ENCODE measurements at places on chromosomes 1 and 21. TPM values are rescaled to one million over a fixed set of nuclear protein-coding genes. Genes with fewer than 3 reads are reported as not detected.

The OR2L3 gene
- total RNA-seq, result not detected

The TNFRSF25 gene
- 26.4 TPM for total RNA-seq

The CADM3 gene
- 0.13 TPM for total RNA-seq

GRCh38 chr1:19377812-19378718, 65.9 kb downstream of the SLC66A1 start:
- no peak overlapping the region for H3K27ac ChIP-seq
- no peaks in the 10 kb centered on the region for H3K4me1 ChIP-seq
- H3K27me3 ChIP-seq, result no peaks in the 10 kb centered on the region
- H3K36me3 ChIP-seq, result peaks cover 41% of the 10 kb centered on the region
- no peak overlapping the region for H3K4me3 ChIP-seq

GRCh38 chr21:27094184-27094948, 127.5 kb upstream of the ADAMTS5 start:
- H3K4me1 ChIP-seq, result peaks cover 10% of the 10 kb centered on the region
- no peak for DNase-seq
- H3K27me3 ChIP-seq, result no peaks in the 10 kb centered on the region
- no peak overlapping the region for H3K27ac ChIP-seq
- no peak overlapping the region for H3K4me3 ChIP-seq

- H3K4me3 ChIP-seq, result peak overlapping the region; percentile 92
- H3K27ac ChIP-seq, result peak overlapping the region; percentile 91
- no peaks in the 10 kb centered on the region for H3K27me3 ChIP-seq
- no peak for DNase-seq
- H3K36me3 ChIP-seq, result peaks cover 52% of the 10 kb centered on the region
Observed at GRCh38 chr1:234605983-234606783, 3.8 kb downstream of the IRF2BP2 start.

DNA sequence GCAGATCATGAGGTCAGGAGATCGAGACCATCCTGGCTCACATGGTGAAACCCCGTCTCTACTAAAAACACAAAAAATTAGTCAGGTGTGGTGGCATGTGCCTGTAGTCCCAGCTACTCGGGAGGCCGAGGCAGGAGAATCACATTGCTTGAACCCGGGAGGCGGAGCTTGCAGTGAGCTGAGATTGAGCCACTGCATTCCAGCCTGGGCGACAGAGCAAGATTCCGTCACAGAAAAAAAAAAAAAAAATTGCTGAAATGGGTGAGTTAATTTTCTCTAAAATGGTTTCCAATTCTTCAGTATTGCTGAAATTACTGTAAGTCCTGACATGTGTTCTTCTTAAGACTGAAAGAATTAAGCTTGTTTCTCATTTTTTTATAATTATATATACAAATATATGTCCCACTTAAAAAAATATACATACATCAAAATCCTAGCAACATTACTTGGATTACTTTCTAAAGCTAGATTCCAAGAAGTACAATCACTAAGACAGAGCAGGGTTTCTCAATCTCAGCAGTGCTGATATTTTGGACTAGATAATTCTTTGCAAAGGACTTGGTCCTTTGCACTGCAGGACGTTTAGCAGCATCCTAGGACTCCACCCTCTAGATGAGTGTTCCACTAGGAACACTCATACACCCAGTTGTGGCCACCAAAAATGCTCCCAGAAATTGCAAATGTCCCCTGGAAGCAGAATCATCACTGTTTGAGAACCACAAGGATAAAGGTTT, 24.8 kb downstream of the ZNHIT6 start:
- H3K27ac ChIP-seq, result no peak overlapping the region
- H3K4me3 ChIP-seq, result no peak overlapping the region
- H3K27me3 ChIP-seq, result no peaks in the 10 kb centered on the region
- DNase-seq, result no peak

DNA sequence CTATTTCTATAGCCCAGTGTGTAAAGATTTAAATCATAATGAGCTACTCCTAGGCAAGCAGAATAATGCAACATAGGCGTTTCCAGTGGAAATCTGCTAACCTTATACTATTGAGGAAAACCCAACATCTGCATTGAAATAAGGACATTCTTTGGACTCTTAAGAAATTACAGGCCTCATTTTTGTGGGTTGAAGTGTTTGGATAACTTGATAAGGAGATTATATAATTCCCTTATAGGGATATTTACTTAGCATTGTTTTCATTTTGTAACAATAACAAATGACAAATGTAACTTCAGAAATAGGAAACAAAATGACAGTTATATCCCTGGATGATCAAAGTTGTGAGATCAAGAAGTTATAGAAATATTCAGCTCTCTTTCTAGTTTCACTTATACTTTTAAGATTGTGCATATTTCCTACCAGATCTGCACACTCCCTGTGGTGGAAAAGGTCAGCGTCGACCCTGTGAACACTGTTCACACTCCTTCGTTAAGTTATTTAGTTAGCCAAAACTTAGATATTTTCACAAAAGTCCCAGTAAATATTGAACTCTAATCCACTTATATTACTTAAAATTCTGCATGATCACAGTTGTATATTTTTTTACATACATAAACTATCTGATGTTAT, 284.4 kb upstream of the C1orf105 start:
- H3K27ac ChIP-seq, result peak overlapping the region; percentile 90
- H3K27me3 ChIP-seq, result no peaks in the 10 kb centered on the region
- H3K4me1 ChIP-seq, result peaks cover 61% of the 10 kb centered on the region

DNA sequence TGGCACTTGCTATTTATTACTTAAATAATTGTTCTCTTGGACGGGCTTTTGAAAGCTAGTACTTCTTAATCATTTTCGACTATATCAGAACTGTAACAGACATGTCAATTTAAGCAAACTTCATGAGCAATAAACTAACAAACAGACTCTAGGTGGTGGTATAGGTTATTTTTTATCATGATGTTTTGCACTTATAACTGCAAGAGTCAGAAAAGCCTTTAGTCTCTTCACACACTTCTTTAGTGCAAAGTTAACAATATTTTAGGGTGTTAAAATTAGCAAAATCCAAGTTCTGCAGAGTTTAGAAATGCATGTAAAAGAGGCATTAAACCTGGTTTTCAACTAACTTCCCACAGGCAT, 2.2 kb downstream of the NRIP1 start:
- DNase-seq, result no peak
- H3K27ac ChIP-seq, result peak overlapping the region; percentile 84
- no peaks in the 10 kb centered on the region for H3K27me3 ChIP-seq
- H3K4me1 ChIP-seq, result peaks cover 56% of the 10 kb centered on the region
- peak overlapping the region; percentile 87 for H3K4me3 ChIP-seq

DNA sequence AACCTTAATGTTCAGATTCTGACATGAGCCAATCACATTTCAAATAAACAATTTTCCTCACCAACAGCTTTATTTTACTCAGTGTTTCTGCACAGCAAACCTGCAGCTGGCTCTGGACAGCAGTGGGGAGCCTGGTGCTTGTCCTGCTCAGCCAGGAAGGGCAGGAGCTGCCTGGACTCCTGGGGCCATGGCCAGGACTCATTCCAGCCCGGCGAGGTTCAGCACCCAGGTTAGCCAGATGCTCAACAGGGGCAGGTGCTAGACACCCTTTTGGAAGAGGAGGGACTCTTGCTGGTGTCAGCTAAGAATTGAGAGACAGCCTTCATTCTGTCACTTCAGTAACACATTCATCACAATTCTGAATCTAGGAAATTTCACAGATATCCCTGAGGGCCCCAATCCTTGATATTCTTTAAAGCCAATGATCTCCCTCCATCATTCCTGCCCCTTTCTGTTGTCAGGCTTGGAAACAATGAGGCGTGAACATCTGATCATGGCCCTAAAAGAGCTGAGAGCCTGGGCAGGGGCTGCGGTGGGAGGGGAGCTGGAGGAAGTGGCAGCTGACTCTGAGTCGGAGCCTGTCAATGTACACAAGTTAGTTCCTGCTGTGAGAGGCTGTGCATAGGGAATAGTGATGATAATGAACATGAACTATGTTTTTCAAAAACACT, 251.3 kb downstream of the SDCCAG8 start:
- H3K4me3 ChIP-seq, result no peak overlapping the region
- no peak for DNase-seq
- H3K27ac ChIP-seq, result no peak overlapping the region
- H3K27me3 ChIP-seq, result no peaks in the 10 kb centered on the region
- peaks cover 4% of the 10 kb centered on the region for H3K4me1 ChIP-seq

DNA sequence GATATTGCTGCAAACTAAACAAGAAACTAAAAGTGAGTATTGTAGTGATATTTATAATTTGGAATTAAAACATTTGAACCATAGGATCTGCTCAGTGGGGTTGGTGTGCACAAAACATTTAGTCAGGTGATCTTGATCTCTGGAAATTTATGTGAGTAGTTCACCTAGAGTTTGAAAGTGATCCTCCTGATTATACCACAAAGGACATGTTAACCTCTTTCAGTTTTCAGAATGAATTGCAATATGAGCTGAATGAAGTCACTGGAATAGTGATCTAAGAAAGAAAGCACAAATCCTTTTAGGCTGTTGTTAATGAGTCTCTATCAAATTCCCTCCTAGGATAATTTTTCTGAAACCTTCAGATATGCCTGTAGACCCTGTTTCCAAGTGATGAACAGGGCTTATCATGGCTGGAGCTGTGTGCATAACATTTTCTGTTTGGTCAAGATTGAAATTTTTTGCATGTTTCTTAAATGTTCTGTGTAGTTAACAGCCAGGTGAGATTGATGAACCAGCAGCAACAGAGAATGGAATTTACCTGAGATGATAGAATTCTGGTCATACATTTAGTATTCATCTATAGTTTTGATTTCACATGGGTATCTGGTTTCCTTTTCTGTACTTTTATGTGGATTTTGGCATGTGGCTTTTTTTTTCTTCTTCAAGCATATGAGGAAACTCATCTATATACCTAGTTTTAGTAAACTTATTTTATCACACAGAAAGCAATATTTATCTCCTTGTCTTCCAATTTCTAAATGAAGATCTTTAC, 25.5 kb downstream of the CDC14A start:
- peaks cover 3% of the 10 kb centered on the region for H3K36me3 ChIP-seq
- H3K27me3 ChIP-seq, result no peaks in the 10 kb centered on the region
- H3K27ac ChIP-seq, result no peak overlapping the region
- peaks cover 2% of the 10 kb centered on the region for H3K4me1 ChIP-seq
- DNase-seq, result no peak

GRCh38 chr1:199356561-199356960, 670.9 kb upstream of the NR5A2 start:
- peaks cover 12% of the 10 kb centered on the region for H3K4me1 ChIP-seq
- no peak overlapping the region for H3K27ac ChIP-seq
- H3K27me3 ChIP-seq, result no peaks in the 10 kb centered on the region
- H3K4me3 ChIP-seq, result no peak overlapping the region
- H3K36me3 ChIP-seq, result no peaks in the 10 kb centered on the region

DNA sequence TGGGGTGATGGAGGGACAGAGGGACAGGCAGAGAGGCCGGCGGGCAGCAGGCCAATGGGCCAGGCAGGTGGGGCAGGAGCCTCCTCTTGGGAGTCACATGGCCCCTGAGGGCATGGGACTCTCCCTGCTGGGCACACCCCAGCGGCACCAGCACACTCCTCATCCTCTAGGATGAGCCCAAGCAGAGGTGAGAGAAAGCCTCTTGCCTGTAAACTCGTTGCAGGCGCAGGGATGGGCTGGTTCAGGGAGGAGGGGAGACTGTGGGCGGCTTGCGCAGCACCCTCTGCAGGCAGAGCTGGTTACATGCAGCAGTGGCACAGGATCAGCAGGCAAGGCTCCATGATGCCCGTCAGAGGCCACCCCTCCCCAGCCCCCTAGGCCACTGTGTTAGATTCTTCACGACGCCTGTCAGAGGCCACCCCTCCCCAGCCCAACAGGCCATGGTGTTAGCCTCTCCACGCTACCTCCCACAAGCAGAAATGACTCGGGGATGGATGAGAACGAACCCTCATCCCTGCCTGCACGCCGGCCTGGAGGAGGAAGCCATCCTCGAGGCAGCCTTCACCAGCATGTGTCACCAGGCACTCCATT, 209.7 kb upstream of the VAMP3 start:
- H3K27me3 ChIP-seq, result no peaks in the 10 kb centered on the region
- H3K4me3 ChIP-seq, result no peak overlapping the region
- peaks cover 5% of the 10 kb centered on the region for H3K4me1 ChIP-seq
- no peak for DNase-seq
- no peaks in the 10 kb centered on the region for H3K36me3 ChIP-seq

GRCh38 chr1:78240191-78240590, 194.4 kb downstream of the GIPC2 start:
- no peak for DNase-seq
- H3K27me3 ChIP-seq, result peaks cover 18% of the 10 kb centered on the region
- no peak overlapping the region for H3K27ac ChIP-seq
- H3K4me3 ChIP-seq, result no peak overlapping the region
- no peaks in the 10 kb centered on the region for H3K36me3 ChIP-seq

GRCh38 chr1:211236633-211237320, 22.4 kb upstream of the RCOR3 start:
- H3K27me3 ChIP-seq, result peaks cover 7% of the 10 kb centered on the region
- H3K4me3 ChIP-seq, result no peak overlapping the region
- no peak overlapping the region for H3K27ac ChIP-seq
- peaks cover 2% of the 10 kb centered on the region for H3K4me1 ChIP-seq
- DNase-seq, result no peak

DNA sequence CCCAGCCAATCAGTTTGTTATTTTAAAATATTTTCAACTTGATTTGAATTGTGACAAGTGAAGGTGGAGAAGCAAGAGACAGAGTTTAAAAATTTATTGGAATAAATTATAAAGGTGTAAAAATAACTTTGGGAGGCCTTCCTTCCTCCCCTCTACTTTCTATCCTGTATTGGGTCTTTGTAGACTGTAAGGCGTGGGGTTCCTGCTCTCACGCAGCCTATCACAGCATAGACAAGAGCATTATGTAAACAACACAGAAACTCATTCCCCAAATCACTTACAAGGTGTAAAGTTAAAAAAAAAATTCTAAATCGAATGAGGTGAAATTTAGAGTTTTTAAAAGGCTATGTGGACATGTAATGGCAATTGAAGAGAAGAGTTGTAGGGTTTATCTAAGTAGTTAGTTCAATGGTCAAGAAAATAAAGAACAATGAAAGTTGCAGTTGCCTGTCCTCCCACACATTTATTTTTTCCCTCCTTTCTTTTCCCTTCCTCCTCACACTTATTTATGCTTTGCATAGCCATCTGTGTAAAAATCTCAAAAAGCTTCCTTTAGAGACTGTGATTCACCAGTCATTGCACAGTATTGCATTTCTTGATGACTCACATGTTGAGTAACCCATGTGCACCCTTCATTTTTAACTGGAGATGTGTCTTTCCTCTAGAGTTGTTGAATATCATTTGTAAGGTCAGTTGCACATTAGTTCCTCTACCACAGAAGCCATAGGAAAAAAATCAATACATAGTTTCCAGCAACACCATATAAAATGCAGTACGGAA, 242.2 kb downstream of the PTPRC start:
- no peak overlapping the region for H3K4me3 ChIP-seq
- peaks cover 53% of the 10 kb centered on the region for H3K4me1 ChIP-seq

DNA sequence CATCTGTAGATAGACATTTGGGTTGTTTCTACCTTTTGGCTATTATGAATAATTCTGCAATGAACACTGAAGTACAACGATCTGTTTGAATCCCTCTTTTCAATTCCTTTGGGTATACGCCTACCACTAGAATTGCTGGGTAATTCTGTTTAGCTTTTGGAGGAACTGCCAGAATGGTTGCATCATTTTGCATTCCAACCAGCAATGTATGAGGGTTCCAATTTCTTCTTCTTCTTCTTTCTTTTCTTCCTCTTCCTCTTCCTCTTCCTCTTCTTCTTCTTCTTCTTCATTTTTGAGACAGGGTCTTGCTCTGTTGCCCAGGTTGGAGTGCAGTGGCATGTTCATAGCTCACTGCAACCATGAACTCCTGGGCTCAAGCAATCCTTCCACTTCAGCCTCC, 13.8 kb upstream of the THEM5 start:
- H3K4me1 ChIP-seq, result peaks cover 3% of the 10 kb centered on the region
- peaks cover 17% of the 10 kb centered on the region for H3K27me3 ChIP-seq
- no peak overlapping the region for H3K4me3 ChIP-seq
- H3K27ac ChIP-seq, result no peak overlapping the region
- H3K36me3 ChIP-seq, result no peaks in the 10 kb centered on the region

Data from osteocyte (in vitro differentiated cells).